GF-D8 (cell line): ENCODE measurements at places on chromosomes 3 and 15.
A peak's percentile ranks its signal among the peaks of the same experiment; 100 is the strongest.

DNA sequence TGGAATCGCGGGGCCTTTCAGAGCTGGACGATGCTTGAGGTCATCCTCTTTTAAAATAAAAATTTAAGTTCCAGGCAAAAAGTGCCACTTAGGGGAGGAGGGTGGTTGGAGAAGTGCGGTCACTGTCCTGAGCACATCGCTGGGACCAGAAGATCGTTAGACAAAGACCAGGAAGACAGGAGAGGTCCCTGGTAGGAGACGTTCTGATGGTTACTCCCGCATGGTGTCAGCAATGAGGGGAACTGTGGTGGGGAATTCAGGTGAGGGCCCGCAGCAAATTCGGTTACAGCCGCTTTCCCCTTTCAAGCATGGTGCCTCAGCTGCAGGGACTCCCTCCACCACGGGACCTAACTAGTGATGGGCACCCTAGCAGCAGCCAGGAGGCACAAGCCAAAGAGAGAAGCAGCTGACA, 1.0 kb upstream of the ISY1 start:
- DNase-seq, result no peak

DNA sequence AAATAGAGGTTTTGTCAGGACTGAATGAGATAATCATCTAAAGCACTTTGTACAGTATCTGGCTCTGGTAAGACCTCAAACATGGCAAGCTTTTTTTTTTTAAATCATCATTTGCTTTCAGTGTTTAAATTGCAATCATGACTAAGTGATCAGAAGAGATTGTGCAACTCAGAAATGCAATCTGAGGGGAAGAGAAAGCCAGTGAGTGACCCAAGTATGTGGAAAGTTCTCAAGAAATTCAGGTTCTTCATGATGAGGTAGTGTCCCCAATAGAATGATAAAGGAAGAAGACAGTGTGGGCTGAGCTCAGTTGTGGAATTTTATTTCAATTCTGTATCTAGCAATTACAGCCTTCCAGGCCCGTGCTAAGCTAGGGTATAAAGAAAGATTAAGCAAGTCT, 132.2 kb upstream of the TBC1D5 start:
- no peak for DNase-seq

DNA sequence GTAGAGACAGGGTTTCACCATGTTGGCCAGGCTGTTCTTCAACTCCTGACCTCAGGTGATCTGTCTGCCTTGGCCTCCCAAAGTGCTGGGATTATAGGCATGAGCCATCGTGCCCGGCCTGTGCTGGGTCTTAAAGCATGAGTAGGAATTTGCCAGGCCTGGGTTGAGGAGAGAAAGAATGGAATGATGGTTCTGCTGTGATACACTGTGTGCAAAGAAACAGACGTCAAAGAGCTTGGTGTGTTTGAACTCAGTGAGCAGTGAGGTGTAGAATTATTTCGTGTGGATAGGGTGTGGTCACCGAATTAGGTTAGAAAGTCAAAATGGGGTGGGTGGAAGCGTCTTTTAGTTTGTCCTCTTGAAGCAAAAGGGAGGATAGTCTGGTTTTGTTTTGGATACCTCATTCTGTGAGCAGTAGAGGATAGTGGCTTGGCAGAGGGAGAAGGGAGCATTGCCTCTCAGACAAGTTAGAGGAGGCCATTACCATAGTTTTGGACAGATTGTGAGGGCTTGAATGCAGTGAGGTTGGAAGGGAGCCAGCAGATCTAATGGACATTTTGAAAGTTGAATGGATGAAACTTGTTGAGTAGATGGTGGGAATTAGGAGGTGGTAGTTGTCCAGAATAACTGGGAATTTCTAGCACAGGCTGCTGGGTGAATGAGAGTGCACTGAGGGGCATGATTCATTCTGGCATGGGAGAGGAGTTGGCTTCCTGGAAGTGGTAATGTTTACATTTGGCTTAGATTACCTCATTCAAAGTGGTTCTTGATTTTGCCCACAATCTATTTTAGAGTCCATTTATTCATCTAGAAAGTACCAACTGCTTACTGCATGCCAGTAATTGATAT, 27.2 kb downstream of the AKAP13 start:
- no peak for DNase-seq

GRCh38 chr3:93904568-93904967, 69.1 kb downstream of the PROS1 start:
- DNase-seq, result no peak

DNA sequence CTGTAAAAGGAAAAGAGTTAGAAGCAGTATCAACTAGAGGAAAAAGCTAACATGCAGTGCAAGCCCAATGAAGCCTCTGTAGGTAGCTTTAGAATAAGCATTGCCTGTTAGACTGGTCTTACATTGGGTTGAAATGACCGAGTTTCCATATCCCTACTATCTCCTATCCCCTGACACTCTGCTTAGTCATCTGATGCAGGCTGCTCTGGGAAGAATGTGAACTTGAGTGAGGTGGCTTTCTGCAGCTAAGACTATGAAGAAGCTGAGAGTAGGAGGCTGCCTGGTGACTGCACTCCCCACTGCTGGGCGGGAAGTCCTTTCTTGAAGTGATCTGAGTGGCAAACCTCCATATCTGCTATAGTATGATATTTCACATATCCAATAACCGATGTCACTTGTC, 64.7 kb downstream of the OXSM start:
- no peak for DNase-seq

DNA sequence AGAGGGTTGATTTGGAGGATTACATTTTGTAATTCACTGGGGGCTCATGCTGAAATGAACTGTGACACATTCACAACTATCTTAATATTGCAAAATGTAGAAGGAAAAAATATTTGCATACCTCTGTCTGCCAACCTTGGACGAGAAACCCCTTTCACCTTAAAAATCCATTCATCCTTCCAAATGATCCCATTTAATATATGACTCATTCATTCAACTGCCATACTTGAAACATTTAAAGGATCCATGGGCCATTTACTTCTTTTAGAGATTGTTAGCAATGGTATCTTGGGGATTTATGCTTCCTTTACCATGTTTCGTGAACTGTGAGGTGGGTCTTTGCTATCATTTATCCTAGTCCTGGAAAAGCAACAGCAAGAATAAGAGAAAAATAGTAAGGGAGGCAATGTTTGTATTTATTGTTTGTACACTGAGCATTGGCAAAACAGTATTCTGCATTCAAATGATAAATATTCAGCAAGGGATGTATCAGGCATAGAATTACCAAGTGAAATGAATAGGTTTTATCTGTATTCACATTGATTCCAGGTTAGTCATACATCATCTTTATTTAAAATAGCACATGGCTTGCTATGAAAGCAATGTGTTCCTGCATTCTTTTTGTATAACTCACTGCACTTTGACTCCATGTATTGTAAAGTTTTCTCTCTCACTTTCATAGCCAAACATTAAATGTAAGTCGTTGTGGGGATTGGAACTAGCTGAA, 378.1 kb downstream of the NSUN3 start:
- DNase-seq, result no peak

DNA sequence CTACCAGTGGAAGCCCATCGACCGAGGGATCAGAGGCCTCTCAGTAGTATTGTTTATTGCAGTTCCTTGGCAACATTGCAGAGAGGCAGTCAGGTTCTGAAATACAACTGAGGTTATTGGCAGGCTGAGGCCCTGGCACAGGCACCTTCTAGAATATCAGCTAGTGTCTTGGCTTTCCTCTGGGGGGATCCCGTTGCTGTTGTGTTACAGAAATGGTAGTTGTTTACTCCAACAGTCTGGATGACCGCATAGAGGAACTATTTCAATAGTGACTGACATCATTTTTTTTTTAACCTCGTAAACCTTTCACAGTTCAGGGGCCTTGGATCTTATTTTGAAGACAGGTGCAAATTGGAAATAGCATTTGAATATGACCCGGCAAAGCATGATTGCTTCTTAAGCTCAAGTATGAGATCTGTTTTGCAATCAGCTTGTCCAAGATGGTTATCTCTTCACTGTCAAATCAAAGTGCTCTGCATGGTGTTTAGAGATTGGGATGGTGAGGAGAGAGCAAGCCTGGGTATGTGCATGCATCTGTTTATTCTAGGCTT, 63.9 kb downstream of the PGPEP1L start:
- no peak for DNase-seq

- DNase-seq, result no peak
Measured at GRCh38 chr3:64176461-64176996, 48.7 kb downstream of the PRICKLE2 start.

GRCh38 chr3:60009931-60010478, 960.2 kb upstream of the CFAP20DC start:
- DNase-seq, result no peak

- no peak for DNase-seq
Measured at GRCh38 chr3:32276279-32276841, 37.9 kb downstream of the CMTM8 start.

GRCh38 chr3:83092521-83093221, 1331.2 kb upstream of the GBE1 start:
- DNase-seq, result no peak

GRCh38 chr3:100209948-100210771, 50.6 kb upstream of the TBC1D23 start:
- DNase-seq, result no peak

GRCh38 chr3:71006810-71007785, 576.4 kb downstream of the FOXP1 start:
- peak; percentile 49 for DNase-seq

DNA sequence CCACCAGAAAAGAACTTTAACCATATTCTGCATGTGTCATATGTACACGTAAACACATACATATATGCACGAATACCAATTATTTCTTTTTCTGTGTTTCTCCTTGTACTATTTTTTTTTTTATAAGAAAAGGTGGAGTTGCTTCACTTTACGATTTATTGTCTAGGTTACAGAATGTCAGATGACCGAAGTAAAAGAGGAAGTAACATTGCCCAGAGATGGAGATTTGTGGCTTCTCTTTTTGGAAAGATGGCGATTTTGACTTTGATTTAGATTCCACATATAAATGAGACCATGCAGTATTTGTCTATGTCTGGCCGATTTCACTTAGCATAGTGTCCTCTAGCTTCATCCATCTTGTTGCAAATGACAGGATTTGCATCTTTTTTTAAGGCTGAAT, 293.1 kb downstream of the SV2B start:
- DNase-seq, result no peak

DNA sequence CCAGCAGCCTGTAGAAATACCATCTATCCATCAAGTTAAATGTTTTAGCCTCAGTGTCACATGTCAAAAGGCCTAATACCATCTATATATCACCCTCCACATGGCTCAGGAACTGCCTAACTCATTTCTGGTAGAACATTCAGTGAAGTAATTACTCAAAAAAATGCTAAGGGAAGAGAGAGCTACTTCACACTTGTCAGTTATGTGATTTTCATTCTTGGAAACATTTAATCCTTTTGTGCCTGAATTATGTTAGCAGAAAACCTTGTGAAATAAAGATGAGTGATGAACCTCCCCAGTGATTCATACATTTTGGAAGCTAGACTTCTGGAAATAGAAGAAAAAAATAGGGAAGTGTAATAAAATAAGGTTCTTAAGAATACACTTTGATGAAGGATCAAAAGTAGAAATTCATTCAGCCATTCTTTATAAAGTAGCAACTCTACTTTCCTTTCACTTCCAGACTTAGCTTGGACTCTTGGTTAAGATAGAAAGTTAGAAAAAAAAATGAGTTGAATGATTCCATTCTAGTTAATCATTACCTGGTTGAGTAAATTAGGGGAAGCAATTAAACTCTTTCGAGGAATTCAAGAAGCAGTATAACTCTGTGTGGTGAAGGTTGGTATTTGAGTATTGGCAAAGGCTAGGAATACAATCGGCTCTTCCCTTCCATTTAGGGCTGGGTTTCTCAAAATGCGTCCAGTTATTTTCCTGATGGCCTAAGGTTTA, 3.6 kb downstream of the OTOL1 start:
- DNase-seq, result no peak

DNA sequence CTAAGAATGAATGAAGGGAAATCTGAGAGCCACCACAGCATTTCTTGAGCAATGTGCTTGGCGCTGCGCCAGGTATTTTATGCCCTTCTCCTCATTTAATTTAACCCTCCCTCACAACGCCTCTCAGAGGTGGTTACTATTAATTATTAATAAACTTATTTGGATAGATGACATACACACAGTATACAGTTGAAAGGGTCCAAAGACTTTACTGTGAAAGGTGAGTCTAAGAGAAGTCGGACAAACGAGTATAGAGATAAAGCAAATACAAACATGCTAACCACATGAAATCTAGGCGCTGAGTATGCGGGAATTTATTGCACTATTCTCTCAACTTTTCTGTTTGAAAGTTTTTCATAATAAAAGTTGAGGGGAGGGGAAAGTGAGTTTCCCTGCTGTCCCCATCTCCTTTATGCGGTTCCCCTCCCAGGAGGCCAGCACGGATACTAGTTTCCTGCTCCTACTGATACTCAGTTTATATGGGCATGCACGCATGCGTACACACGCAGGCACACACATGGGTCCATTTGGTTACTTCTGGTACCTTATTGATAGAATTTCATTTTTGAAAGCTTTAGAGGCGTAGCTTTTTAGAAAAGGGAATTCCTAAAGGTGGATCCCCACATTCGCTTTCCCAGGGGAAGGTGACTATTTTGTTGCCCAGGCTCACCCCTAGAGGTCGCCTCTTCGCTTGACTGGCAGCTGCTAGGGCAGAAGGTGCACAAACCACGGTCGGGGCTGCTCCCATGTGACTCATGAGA, 28.5 kb upstream of the KCTD6 start:
- peak; percentile 2 for DNase-seq

DNA sequence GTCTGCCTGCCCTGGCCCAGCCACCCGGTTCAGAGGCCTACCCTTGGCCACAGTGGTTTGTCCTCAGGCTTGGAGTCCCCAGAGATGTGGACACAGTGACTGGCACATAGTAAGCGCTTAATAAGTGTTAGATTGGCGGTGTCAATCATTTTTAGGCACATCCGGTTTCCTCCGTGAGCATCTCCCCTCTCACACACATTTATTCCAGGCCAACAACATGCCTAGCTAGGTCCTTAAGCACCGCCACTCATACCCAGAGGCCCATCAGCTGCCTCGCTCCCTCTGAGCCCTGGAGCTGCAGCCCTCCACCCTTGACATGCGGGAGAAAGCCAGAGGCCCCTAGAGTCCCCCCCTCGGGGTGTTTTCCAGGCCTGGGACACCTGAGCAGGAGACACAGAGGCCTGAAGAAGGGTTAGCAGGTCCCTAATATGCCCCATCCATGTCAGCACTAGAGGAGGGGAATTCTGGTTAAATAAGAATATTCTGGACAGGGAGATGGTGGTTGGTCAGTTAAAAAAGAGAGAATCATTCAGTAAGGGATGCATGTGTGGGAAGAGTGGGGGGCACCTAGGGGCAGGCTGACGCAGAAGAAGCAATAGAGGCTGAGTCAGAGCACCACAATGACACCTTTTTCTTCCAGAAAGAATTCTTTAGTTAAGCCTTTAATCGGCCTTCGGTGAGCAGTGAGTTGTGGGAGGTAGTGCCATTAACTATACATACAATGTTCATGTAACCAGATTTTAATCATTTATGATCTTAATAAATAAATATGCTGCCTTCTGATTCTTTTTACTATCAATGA, 22.3 kb downstream of the NR2F2 start:
- DNase-seq, result no peak

GRCh38 chr3:126104742-126105605, 21.1 kb upstream of the SLC41A3 start:
- DNase-seq, result no peak

GRCh38 chr3:156964577-156964976, 138.4 kb downstream of the LEKR1 start:
- DNase-seq, result no peak

GRCh38 chr3:161142486-161142885, 37.3 kb upstream of the B3GALNT1 start:
- no peak for DNase-seq
